ENCODE measurements at places on chromosomes 6 and 20. TPM values are rescaled to one million over a fixed set of nuclear protein-coding genes. Genes with fewer than 3 reads are reported as not detected.

The EEF1A2 gene
- 34.9 TPM for total RNA-seq

The LAMP5 gene
- total RNA-seq: 0.37 TPM

The OR2W1 gene
- not detected for total RNA-seq

The SLC17A1 gene
- not detected for total RNA-seq

The CASS4 gene
- 0.14 TPM for total RNA-seq

The NMBR gene
- not detected for total RNA-seq

The TFAP2D gene
- total RNA-seq: not detected

The TNFRSF21 gene
- 52.7 TPM for total RNA-seq

The TMEM30A gene
- total RNA-seq: 81.2 TPM

The ZC3H12D gene
- 0.14 TPM for total RNA-seq

The TP53TG5 gene
- total RNA-seq: 0.85 TPM

The MTHFD1L gene
- total RNA-seq: 83.2 TPM

The TMC2 gene
- not detected for total RNA-seq

The SUMO4 gene
- 0.73 TPM for total RNA-seq

The SYNDIG1 gene
- total RNA-seq: 5.0 TPM

The TAF4 gene
- 31.0 TPM for total RNA-seq

The RUNX2 gene
- total RNA-seq: 0.28 TPM

The TMEM14A gene
- 13.2 TPM for total RNA-seq

The RNF182 gene
- total RNA-seq: 4.4 TPM

The RARS2 gene
- 31.8 TPM for total RNA-seq

The APOM gene
- 4.3 TPM for total RNA-seq

The ADGRF4 gene
- total RNA-seq: not detected

The CDH22 gene
- total RNA-seq: 0.16 TPM

The ECT2L gene
- total RNA-seq: not detected

The TINAG gene
- total RNA-seq: not detected

The THEMIS gene
- total RNA-seq: not detected

The CALHM6 gene
- total RNA-seq: 0.21 TPM

The CALHM4 gene
- not detected for total RNA-seq

The RBM39 gene
- total RNA-seq: 231 TPM

The CRISP2 gene
- not detected for total RNA-seq

The OTOR gene
- not detected for total RNA-seq

The TMEM170B gene
- total RNA-seq: 5.4 TPM

The C4B gene
- total RNA-seq: 5.0 TPM

The OOEP gene
- total RNA-seq: 0.87 TPM

The CLVS2 gene
- 0.46 TPM for total RNA-seq

The SLC23A2 gene
- 10.7 TPM for total RNA-seq

The OR2J3 gene
- total RNA-seq: 0.30 TPM

The UBE3D gene
- total RNA-seq: 17.4 TPM

The MICB gene
- 37.0 TPM for total RNA-seq

The ZNFX1 gene
- total RNA-seq: 8.0 TPM

The IL17F gene
- total RNA-seq: not detected

The SAMD3 gene
- 1.2 TPM for total RNA-seq

The SMLR1 gene
- total RNA-seq: not detected

The HLA-DQB1 gene
- 3.8 TPM for total RNA-seq

The SOBP gene
- total RNA-seq: 6.6 TPM

The C6orf15 gene
- total RNA-seq: not detected

The THBD gene
- 0.34 TPM for total RNA-seq

The RNF144B gene
- total RNA-seq: 8.2 TPM

The MYLK4 gene
- 0.05 TPM for total RNA-seq

The MCCD1 gene
- total RNA-seq: not detected

The SPATS1 gene
- not detected for total RNA-seq

All from WTC11 (cell line).